ENCODE measurements at places on chromosomes 6 and 20. TPM values are rescaled to one million over a fixed set of nuclear protein-coding genes. Genes with fewer than 3 reads are reported as not detected.

The ATRN gene
- total RNA-seq: 14.7 TPM

The NAPB gene
- total RNA-seq: 4.0 TPM

The SLC26A8 gene
- total RNA-seq: 0.04 TPM

The OR10C1 gene
- total RNA-seq: not detected

The TEAD3 gene
- total RNA-seq: 21.7 TPM

The SAPCD1 gene
- total RNA-seq: 0.64 TPM

The PGC gene
- not detected for total RNA-seq

The SIM1 gene
- not detected for total RNA-seq

The SLC17A2 gene
- total RNA-seq: not detected

The MCHR2 gene
- total RNA-seq: not detected

The BTBD3 gene
- total RNA-seq: 10.0 TPM

The LY6G5C gene
- total RNA-seq: 0.72 TPM

Data from esophagus mucosa (tissue), 1 donor.